LNCaP clone FGC (cell line): ENCODE measurements at places on chromosomes 5 and 9.
A peak's percentile ranks its signal among the peaks of the same experiment; 100 is the strongest.

DNA sequence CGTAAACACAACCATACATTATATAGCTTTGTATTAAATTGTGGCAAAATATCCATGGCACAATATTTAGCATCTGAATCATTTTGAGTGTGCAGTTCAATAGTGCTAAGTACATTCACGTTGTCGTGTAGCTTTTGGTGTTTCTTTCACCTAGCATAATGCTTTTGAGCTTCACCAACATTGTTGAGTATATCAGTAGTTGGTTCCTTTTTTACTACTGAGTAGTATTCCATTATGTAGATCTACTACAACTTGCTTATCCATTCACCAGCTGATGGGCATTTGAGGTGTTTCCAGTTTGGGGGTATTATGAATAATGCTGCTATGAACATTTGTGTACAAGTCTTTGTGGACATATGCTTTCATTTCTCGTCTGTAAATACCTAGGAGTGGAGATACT is 27.3 kb upstream of the CTNNAL1 start:
- no peak for DNase-seq

GRCh38 chr9:73229543-73229942 is 77.9 kb downstream of the ANXA1 start:
- DNase-seq: no peak

- peak; percentile 58 for DNase-seq
Measured at GRCh38 chr9:136644343-136644592, 18.4 kb upstream of the EGFL7 start.

GRCh38 chr9:71121275-71122021 is at the start of gene TRPM3:
Gene TRPM3, minus strand, starts transcription at chr9:71121621. Its CDS starts 267 bp downstream, at chr9:71121354.
- no peak for DNase-seq

GRCh38 chr5:135095871-135096270 is 61.8 kb upstream of the PITX1 start:
- no peak for DNase-seq

DNA sequence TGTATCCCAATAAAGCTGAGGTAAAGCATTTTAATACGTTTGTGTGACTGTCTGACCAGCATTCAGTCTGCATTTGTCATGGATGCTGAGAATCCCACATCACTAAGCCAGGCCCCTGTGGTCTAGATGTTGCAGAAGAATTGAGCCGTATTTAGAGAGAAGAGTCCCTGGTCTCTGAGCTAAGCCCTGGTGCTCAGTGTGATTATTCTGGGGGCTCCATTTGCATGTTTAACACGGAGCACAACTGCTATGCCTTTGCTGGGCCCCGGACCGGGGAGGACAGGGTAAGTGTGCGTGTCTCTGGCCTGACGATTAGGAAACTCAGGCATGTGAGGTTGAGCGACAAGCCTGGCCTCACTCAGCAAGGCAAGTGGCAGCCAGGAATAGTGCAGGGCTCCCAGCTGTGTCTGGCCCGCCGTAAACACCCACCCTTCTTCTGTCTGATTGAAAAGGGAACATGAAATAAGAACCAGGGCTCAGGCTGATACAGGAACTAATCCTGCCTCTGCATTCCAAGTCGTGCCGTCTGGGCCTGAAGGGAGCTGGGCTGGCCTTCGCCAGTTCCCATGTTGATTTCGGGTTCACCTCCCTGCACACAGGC is 22.3 kb downstream of the FAM78A start:
- no peak for DNase-seq

- DNase-seq: no peak
Measured at GRCh38 chr9:111276431-111277128, 53.4 kb downstream of the OR2K2 start.

- DNase-seq: no peak
Measured at GRCh38 chr5:14286574-14287421, 143.7 kb downstream of the TRIO start.

GRCh38 chr5:149616727-149617285 is 35.5 kb downstream of the ARHGEF37 start:
- no peak for DNase-seq

GRCh38 chr9:128921881-128922763 is 1.3 kb downstream of the PHYHD1 start:
- no peak for DNase-seq

GRCh38 chr5:41095324-41096101 is 24.4 kb upstream of the MROH2B start:
- DNase-seq: no peak

DNA sequence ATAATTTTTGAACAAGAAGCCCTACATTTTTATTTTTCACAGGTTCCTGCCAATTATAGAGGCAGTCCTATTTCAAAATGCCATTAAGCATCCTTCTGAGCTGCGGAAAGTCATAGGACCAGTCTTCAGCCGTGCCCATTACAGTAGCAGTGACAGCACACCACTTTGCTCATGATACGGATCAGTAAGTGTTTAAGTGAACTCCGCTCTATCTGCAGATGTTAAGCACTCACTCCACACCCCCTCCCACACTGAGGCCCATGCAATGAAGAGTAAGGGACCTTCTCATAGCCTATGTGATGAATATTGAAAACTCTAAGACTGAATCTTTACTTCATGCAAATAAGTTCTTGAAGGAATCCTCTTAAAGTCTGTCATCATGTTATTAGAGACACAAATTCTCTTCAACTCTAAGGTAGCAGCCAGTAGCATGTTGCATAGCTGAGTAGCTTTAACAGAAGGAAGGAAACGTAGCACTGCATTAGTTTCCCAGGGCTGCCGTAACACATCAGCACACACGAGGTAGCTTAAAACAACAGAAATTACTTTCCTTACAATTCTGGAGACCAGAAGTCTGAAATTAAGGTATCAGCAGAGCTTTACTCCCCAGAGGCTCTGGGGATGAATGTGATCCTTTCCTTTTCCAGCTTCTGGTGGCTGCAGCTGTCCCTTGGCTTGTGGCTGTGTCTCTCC is 20.3 kb upstream of the TAF11L2 start:
- DNase-seq: no peak

GRCh38 chr9:135926402-135927194 is 19.3 kb upstream of the CAMSAP1 start:
- DNase-seq: no peak

GRCh38 chr9:75451505-75451904 is 363.2 kb downstream of the OSTF1 start:
- peak; percentile 25 for DNase-seq

DNA sequence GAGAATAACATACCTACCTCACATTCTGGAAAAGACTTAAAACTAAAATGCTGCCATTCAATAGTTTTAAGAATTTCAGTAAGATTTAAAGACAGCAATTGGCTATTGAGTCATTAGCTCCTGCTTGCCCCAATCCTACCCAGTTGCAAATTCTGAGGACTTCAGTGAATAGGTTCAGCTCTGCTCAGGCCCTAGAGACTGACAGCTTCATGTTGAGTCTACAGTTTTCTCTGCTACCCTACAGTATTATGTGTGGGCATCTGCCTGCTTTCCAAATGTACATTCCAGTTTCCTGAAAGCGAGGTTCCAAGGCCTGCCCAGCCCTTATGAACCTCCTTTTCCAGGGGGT is 61.5 kb downstream of the ARSB start:
- no peak for DNase-seq

- DNase-seq: no peak
Measured at GRCh38 chr9:136049491-136050265, 45.4 kb downstream of the NACC2 start.

- no peak for DNase-seq
Measured at GRCh38 chr9:75683591-75683990, 206.9 kb upstream of the PCSK5 start.

DNA sequence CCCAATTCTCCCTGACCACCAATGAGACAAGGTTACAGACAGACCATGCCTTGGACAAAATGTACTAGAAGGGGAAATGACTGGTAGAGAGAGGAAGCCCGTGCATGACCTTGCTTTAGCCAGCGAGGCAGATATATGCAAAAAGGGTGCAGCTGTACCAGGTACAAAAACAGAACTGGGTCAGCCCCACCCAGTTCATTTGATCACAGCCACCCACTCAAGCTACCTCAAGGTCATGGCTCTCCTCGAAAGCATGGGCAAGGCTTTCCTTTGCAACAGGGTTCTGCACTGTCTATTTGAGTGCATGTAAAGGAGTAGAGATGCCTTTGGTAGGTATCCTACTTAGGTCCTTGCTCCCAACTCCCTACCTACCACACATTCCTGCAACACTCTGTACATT is 33.3 kb downstream of the TLE1 start:
- DNase-seq: no peak

GRCh38 chr9:2800394-2801179 is 43.3 kb downstream of the PUM3 start:
- no peak for DNase-seq

DNA sequence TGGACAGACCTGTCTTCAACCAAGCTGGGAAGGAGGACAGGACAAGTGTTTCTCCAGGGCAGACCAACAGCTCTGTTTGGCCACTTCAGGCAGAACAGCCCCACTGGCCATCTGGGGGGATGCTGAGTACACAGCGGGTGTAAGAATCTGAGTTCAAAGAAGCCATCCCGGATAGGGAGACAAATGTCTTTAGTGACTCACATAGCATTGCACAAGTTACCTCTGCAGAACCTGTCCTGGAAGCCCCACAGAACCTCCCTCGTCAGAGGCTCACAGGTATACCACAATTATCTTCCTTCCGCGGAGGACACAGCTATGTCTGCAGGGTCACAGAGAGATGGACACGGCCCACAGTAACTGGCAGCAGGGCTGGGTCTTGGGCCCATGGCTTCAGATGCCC is 2.0 kb downstream of the OR2V2 start:
- DNase-seq: no peak

DNA sequence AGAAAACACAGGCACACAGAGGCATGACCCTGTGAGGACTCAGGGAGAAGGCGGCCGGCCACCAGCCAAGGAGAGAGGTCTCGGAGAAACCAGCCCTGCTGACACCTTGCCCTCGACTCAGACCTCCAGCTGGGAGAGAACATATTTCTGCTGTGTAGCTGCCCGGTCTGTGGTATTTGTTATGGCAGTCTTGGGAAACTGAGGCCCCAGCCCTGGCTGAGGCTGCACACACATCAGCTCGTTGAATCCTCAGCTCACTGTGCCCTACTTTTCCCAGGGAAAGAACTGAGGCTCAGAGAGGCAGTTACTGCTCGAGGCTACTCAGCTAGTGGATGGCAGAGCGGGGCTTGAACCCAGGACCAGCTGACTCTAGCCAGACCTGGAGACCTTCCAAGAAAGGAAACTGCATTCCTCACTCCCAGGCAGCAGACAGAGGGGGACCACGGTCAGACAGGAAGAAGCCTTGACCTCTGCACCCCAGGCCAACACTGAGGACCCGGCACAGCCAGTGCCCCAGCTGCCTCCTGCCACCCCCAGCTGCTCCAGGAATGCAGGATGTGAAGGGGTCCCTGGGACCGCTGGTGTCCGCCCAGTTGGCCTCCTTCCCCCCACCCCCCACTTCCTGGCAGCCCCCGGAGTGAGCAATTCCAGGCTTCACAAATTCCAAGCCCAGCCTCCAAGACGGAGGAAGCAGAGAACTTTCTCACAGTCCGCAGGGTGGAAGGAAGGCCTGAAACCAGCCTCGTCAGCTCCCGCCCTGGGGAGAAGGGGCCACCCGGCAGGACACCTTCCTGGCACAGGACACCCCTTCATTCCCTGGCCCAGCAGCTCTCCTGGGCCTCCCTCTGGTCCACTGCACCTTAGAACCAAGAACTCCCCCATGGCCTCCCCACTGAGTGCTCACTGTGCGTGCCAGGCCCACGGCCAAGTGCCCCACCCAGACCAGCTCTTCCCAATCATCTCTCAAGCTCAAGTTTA is 69.9 kb downstream of the LRSAM1 start:
- no peak for DNase-seq

- no peak for DNase-seq
Measured at GRCh38 chr5:80985600-80986228, 25.6 kb downstream of the RASGRF2 start.

GRCh38 chr5:98933445-98934072 is 4.8 kb upstream of the CHD1 start:
- DNase-seq: no peak

DNA sequence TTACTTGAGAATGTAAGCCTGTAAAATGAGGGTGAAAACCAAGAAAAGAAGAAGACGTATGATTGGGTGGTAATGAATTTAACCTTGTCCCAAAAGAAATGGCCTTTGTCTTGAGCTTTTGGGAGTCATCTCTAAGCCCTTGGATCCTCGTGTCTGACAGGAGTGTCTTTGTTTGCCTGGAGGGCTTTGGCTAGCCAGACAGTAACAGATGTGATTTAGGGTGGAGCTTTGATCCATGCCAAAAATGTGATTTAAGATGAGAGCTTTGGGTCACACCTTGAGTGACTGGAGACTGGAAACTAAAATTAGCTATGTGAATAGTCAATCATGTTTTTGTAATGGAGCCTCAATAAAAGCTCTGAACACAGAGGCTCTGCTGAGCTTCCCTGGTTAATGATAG is 25.9 kb upstream of the ZFAND5 start:
- no peak for DNase-seq

DNA sequence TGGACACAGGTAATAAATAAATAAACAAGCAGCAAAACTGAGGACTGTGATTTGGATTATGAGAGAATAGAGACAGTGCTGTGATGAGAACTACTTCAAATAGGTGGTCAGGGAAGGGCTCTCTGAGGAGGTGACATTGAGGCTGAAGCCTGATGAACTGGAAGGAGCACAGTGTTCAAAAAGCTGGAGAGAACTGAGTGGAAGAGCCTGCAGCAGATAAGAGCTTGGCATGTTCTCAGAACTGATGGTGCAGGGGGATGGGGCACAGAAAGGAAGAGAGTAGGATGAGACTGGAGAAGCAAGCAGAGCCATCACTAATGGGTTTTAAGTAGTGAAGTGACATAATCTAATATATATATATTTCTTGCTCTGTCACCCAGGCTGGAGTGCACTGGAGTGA is 11.2 kb upstream of the TPM2 start:
- no peak for DNase-seq

DNA sequence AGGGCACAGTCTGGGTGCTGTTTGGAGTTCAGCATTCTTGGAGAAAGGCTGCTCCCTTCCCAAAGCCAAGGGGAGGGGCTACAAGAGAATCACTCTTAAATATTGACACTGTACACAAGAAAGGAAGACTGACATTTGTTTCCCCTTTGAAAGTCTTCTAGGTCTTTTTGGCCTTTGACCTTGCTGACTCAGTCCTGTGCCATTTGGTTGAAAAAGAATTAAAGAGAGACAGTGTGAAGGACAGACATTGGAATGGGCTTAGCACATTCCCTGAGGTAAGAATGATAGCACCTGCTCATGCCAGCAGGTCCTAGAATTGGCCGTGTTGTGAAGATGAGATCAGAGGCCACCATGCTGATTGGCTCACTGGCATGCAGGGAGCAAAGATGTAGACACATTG is 271.4 kb upstream of the ZNF608 start:
- DNase-seq: no peak

DNA sequence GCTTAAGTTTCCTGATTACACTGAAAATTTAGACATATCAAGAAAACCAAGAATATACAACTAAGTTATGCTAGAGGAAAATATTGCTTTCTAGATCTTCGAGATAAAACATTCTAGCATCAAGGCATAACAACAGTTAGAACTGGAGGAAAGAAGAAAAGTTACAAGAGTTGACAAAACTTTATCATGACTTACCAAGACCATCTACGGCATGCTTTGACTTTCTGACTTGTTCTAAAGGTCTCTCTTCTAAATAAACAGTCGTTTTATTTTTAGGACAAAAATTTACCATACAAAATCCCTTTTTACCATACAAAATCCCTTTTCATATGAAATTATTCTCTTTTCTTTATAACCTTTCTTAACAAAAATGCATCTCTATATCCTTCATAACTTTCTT is 1110.1 kb upstream of the CDH10 start:
- no peak for DNase-seq

GRCh38 chr9:92917176-92917800 is 30.0 kb upstream of the FGD3 start:
- no peak for DNase-seq
